ENCODE measurements at places on chromosomes 1 and 21.

DNA sequence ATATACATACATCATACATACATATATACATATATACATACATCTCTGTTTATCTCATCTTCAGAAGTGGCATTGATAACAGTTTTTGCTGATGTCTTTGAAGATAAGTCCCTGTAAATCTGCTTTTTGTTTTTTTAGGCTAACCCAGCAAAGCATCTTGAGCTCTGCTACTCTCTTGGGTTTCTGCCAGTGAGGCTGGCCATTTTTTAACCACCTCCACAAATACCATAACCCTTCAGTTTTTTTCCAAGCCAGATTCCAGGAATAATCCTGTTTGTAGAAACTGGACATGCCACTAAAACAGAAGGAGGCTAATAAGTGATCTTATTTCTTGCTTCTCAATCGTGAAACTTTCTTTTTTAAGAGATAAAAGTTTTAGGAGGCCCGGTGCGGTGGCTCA, 21.6 kb downstream of the SDHC start:
- DNase-seq, result no peak

DNA sequence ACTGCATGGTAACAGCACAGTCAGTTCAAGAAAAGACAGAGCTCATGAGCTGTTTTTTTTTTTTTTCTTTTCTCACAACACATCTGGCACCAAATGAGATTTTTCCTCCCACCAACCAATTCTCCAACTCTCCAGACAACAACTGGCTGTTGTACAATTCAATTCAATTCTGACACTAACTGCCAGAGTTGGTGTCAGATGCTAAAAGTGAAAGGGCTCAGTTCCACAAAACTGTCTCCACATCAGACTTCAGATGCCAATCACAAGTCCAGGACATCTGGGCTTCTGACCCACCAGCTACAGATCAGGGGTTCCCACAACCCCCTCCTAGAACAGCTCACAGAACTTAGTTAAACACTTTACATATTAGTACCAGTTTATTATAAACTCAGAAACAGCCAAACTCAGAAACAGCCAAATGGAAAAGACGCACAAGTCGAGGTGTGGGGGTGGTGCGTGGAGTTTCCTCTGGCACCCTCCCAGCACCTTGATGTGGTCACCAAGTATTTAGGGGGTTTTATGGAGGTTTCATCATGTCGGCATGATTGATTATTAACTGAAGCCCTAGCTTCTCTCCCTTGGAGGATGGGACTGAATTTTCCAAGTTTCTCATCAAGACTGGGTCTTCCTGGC, 39.2 kb upstream of the LRRC8D start:
- DNase-seq, result peak; percentile 66

- DNase-seq, result no peak
Observed at GRCh38 chr1:147815503-147815902, 55.1 kb upstream of the GJA5 start.

DNA sequence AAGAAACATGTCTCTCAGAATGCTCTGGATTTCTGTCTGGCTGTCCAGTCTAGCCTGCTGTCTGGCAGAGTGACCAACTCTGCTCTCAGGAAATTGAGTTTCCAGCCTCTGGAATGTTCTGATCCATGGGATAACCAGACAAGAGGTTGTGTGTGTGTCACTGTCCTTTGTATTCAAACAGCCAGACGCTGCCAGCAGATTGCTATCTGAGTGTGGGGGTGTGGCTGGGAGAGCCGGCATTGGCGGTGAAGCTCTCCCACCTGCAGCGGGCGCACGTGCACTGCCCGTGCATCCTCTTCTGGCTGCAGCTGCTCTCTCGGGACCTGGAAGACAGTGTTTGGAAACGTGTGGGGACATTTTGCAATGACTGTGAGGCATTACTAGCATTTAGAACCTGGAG, 26.1 kb downstream of the PKP1 start:
- DNase-seq, result no peak

- no peak for DNase-seq
Observed at GRCh38 chr1:31273619-31274018, 23.0 kb downstream of the SNRNP40 start.

DNA sequence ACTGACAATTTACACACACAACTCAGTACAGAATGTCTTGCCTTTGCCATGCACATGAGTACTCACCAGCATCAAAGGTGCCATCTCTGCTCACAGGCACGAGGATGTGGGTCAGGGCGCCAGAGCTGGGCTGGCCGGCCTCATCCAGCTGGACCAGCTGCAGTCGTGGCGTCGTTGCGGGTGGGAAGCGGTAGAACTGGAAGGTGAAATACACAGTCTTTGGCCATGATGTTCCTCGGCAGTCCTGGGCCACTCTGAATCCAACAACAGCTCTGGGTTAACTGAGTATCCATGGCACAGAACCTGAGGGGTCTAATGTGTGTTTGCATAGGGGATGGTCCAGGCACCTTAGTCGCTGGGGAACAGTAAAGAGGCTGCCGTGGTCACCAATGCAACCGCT, 87.7 kb downstream of the NPHP4 start:
- no peak for DNase-seq

DNA sequence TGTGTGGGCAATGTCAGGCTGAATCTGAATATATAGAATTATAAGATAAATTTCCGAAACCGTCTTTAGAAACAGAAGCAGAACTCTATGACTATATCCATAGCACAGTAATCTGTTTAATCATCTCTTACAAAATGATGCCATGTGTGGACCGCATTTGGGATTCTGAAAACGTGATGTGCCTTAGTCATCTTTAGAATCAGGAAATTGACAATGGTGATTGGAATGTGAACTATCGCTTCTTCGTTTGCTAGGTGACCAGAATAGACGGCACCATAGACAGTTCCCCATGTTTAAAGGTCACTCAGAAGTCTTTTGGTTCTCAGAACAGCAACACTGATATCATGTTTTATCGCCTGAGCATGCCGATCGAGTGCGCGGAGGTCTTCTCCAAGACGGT, 300.3 kb downstream of the ZP4 start:
- no peak for DNase-seq

DNA sequence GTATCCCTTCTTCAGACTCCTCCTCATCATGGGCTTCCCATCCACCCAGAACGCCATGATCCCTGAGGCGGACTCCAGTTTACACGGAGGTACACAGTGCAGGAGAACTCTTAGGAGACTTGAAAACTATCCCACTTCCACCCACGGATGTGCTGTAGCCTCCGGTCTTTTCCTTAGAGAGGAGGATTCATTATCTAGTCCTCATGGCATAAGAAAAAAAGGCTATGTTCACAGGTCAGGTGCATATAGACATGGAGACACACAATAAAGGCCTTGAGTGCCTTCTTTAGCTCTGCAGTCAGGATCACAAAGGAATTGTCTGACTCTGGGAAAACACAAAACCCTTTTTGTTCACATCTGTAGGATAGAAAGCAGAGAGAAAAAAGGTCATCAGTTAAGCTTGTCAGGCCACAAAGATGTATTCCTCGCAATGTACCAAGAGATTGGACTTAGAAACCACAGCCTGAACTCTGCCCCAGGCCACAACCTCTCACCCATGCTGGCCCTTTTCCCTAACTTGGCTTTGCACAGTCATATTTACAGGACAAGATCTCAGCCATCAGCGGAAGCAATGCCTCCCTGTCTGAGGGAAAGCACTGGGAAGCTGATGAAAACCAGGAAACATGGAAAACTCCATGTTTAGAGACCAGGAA, 9.0 kb downstream of the CRP start:
- no peak for DNase-seq

Data from stimulated activated CD8-positive, alpha-beta memory T cell treated with anti-CD3 and anti-CD28 coated beads, Interleukin-2, amount 100 ng/mL, for 48 hours (primary cell).